Hepatocyte (in vitro differentiated cells): ENCODE measurements at places on chromosomes 1 and 21.

DNA sequence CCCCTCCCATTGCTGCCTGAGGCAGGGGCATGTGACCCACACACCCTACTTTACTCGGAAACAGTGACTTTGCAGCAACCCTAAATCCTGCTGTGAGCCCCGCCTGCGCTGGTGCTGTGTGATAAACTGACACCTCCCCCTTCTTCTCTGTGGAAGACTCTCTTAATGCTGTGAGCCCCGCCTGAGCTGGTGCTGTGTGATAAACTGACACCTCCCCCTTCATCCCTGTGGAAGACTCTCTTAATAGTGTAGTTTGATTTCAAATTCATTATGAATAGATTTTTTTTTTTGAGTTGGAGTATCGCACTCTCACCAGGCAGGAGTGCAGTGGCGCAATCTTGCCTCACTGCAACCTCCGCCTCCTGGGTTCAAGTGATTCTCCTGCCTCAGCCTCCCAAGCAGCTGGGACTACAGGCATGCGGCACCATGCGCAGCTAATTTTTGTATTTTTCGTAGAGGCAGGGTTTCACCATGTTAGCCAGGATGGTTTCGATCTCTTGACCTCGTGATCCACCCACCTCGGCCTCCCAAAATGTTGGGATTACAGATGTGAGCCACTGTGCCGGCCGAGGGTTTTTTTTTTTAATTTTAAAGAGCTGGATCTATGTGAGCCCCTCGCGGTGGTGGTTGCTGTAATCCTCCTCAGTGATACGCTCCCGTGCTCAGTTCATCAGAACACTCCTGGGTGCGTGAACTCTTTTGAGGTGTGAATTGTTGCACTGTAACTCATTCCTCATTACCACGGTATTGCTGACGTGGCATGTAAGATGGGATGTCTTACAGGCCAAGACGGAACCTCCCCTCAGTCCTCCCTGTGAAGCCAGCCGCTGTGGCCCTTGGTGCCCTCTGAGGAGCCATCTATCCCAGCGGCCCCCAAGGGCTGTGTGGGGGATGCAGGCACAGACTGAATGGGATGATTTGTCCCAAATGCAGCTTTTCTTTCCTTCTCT is 60.3 kb downstream of the GALNT2 start:
- no peak for DNase-seq

DNA sequence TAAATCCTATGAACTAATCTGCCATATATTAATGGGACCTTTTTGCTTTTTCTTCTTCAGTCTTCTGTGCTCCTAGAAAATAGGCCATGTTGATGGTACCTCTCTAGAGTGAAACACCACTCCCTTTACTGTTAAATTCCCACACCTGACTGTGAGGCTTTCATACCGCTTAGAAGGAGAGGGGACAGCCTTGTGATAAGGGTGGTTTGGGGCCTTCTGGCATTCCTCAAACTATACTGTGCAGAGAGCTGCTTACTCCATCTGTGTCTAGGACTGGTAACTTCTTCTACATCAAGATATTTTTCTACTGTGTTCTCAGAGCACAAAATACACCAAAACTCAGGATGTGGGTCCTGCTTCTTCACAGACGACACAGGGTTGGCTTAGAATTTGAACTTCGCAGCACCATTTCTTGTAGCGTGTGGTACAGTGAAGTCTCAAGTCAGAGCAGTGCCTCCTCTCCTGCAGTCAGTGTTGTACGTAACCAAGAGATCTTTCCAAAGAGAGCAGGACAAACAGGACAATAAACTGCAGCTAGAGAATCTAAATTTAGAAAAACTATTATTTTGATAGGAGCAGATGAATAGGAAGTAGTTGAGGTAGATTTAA is 43.8 kb downstream of the MACO1 start:
- DNase-seq, result no peak

GRCh38 chr1:206792939-206793607 is 20.8 kb upstream of the IL10 start:
- no peak for DNase-seq

DNA sequence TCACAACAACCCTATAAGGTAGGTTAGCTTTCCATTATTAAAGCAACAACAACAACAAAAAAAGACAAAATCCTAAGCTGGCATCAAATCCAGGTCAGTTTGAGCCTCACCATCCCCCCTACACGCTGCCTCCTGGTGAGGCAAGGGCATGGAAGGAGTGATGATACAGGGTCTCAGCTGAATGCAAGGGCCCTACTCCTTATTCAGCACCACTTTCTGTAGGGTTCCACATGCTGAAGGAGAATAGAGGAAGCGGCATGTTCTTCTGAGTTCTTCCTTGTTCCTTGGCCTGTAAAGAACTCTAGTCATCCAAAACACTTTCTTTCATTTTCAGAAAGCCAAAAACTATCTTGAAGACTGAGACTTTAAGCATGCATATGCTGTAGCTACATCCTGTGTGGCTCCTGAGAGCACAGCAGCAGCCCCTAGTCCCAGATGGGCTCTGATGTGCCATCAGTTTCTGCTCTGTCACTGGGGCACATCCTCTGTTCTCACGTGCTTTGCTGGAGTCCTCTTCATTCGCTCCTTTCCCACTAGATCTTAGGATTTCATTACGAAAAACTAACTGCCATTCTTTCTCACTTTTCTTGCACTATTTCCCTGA is 6.2 kb downstream of the ILDR2 start:
- DNase-seq, result no peak

DNA sequence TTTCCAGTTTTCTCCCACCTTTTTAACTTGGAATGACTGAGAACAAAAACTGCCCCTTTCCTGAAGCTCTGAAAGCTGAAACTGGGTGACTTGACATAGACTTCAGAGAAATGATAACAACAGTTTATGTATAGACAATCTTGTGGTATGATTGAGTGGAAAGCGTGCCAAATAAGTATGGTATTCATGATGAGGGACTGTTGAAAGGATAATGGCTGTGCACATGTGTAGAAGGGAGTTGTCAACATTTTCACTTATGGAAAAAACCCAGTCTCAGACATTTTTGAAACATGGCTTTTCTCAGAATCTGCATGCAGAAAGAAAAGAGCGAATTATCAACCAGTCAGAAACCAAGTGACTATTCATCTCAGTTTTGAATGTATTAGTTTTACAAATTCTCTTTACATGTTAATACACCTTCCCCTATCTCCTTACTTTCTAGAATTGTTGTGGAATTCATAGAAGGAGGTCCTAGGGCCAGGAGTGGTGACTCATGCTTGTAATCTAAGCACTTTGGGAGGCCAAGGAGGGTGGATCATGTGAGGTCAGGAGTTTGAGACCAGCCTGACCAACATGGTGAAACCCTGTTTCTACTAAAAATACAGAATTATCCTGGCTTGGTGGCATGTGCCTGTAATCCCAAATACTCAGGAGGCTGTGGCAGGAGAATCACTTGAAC is 261.2 kb downstream of the S1PR1 start:
- DNase-seq, result no peak

- peak; percentile 38 for DNase-seq
These were observed 36.4 kb upstream of the ETS2 start for GRCh38 chr21:38769191-38769780.

DNA sequence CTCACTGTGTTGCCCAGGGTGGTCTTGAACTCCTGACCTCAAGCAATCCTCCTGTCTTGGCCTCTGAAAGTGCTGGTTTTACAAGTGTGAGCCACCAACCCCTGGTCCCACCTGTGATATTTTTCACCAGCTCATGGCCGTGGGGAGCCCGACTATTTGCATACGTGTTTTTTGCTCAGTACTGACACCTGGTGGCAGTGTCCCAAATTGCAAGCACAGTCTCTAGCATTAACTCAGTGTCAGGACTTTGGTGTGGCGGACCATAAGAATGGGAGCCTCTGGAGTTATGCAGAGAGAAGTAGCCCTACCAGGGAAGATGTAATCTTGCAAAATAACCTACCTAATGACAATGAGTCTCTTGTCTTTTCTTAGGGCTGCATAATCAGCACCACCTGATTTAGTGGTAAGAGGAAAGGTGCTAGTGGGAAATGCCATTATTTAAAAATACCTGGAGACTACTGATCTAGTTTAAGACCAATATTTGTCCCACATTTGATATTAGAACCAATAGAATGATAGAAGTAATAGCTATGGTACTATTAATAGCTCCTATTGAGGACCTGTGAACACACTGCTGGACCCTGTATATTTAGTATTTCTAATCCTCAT is 305.4 kb downstream of the DISC1 start:
- no peak for DNase-seq

- peak; percentile 79 for DNase-seq
These were observed 13.8 kb downstream of the HEYL start for GRCh38 chr1:39625462-39626273.

DNA sequence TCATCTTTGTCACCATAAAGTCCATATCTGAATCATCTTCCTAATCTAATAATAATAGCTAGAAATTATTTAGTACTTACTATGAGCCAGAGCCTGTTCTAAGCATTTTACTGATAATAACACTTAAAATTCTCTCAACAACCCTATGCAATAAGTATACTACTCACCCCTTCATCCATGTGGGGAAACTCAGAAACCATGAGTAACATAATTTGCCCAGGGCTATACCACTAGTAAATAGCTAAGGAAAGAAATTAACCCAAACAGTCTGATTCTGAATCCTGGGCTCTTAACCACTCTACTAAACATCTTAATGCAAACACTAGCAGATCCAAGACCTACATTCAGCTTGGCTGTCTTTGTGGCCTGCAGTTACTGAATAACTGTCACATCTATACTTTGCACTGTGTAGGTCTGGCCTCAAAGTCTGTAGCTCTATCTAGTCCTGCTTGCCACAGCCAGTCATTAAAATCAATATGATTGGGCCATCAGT is 394.8 kb upstream of the ESRRG start:
- DNase-seq, result no peak

GRCh38 chr21:42523211-42523610 is 9.6 kb downstream of the SLC37A1 start:
- DNase-seq, result no peak

DNA sequence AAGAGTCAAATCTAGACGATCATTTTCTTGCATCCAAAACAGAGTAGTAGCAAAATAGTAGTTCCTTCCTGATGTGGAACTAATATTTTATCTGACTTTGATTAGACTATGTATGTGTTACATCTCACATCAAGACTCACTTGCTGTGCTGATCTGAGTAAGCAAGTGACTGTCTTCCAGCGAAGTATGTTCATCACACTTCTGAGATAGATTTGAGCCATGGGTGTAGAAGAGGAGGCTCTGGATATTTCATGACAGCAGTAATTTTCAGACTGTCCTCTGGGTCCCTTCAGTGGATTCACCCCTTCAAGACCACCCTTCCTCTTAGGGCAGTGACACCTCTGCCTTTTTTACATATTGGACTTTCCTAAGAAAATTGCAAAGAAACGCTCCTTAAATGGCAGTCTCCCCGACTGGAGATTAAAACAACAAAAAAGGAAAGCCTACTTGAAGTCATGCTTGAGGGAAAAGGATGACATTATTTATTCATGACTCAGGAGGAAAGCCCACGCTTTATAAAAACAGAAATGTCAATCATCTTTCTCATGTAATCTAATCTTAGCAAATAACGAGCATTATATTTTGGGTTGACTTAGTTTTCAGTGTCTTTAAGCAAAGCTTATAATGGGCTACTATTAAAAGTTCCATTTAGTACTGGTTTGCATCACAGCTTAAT is 22.8 kb downstream of the ATP1B1 start:
- DNase-seq, result no peak

DNA sequence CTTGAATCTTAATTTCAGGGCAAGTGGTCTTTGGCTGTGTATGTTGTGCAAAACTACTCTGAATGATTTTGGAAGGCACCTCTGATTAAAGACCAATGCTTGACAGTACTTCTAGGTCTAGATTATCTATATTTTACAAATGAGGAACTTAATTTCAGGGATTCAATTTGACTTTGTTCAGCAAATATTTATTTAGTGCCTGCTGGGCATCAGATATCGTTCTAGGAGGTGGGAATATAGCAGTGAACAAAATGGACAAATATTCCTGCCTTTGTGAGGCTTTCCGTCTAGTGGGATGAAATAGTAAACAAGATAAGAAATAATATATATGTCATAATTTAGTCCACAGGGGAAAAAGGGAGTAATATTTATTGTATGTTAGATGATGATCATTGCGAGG is 4.7 kb downstream of the ZNF326 start:
- no peak for DNase-seq

GRCh38 chr1:54298284-54299033 is 98.5 kb downstream of the MRPL37 start:
- DNase-seq, result no peak

DNA sequence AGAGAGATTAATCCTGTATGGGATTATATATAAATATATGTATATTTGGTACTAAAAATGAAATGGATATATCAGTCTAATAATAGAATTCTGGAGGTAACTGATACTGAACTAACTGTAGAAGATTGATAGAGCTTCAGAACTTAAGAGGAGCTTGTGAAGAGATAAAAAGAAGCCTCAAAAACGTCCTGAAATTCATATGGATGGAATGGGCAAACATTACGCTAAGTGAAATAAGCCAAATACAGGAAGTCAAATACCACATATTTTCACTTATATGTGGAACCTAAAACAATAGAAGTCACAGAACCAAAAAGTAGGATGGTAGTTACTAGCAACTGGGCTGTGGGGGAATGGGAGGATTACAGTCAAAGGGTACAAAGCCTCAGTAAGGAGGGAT is 36.0 kb upstream of the ADGRL4 start:
- DNase-seq, result no peak

GRCh38 chr1:200384818-200385390 is 24.9 kb downstream of the ZNF281 start:
- DNase-seq, result no peak

GRCh38 chr1:81681601-81682266 is 119.0 kb upstream of the ADGRL2 start:
- no peak for DNase-seq
